ENCODE measurements at places on chromosomes 3 and 15.

DNA sequence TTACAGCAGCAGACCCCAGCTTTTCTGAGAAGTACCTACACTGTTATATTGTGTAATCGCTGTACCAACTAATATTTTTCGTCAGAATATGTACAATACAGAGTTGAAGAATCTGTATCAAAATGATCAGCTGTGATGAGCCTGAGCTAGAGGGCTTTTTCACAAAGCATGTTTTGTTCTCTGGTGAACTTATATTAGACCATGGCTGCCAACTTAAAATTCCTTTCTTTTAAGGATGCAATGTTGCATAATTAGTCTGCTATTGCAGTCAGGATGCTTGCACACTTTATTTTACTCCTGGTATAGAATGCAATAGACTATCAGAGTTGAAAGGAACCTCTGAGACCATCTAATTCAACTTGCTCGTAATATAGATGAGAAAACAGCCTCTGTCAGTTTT, 127.8 kb downstream of the RBMS3 start:
- no peak for DNase-seq

DNA sequence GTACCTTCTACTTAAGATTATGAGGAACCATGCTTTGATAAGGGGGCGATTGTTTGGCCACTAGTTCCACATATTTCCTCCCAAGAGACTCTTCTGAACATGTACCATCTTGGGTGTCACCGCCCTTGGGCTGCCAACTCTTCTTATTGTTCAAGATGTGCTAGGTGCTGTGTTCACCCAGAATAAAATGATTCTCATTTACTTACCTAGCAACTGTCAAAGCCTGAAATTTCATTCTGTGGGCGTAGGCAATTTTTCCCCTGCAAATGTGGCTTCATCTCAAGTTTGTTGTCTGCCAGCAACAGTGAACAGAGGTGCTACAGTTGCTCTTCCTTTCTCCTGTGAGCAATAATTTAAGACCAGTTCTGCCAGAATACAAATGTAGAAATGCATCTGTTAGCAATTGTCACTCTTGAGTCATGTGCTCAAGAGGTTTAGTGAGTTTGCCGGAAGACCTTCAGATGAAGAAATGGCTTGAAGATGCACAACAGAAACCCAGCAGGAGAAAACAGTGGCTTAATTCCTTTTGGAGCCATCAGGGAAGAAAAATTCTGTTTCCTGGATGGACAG, 41.3 kb upstream of the RARB start:
- no peak for DNase-seq

GRCh38 chr15:92803852-92804609, 96.1 kb upstream of the CHD2 start:
- peak; percentile 72 for DNase-seq

DNA sequence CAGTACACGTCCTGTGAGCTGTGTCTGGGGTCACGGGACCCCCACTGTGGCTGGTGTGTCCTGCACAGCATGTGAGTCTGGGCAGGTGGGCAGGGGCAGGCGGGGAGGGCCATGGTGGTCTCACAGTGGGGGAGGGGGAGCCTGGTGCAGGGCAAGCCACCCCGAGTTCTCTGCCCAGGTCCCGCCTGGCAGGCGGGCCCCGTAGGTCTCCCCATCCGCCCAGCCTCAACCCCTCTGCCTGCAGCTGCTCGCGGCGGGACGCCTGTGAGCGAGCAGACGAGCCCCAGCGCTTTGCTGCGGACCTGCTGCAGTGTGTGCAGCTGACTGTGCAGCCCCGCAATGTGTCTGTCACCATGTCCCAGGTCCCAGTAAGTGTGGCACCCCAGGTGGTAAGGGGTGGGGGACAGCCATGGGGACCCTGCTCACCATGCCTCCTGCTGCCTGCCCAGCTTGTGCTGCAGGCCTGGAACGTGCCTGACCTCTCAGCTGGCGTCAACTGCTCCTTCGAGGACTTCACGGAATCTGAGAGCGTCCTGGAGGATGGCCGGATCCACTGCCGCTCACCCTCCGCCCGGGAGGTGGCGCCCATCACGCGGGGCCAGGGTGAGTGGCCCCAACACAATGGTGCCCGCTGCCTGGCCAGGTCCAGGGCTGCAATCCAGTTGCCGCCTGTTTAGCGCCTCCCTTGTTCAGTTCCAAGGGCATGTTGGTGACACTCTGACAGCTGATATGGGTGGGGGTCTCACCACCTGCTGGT, 21.9 kb downstream of the PLXNA1 start:
- no peak for DNase-seq

GRCh38 chr3:177282119-177282655, 84.9 kb upstream of the TBL1XR1 start:
- DNase-seq = no peak

DNA sequence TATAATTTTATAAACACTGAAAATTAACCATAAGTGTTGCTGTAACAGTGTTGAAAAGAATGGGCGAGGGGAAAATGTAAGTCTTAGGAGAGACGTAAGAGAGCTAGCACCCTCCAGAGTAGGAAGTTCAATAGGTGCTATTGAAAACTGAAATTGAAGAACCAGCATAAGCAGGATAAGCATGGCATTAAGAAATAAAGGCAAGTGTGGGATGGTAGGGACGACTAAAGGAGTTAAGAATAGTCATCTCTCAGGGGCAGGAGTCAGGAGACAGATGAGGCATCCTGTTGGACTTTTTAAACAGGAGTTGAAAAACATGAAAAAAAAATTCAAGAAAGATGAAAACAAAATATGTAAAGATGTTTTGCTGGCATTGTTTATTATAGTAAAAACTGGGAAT, 43.5 kb downstream of the ABHD2 start:
- DNase-seq = no peak

DNA sequence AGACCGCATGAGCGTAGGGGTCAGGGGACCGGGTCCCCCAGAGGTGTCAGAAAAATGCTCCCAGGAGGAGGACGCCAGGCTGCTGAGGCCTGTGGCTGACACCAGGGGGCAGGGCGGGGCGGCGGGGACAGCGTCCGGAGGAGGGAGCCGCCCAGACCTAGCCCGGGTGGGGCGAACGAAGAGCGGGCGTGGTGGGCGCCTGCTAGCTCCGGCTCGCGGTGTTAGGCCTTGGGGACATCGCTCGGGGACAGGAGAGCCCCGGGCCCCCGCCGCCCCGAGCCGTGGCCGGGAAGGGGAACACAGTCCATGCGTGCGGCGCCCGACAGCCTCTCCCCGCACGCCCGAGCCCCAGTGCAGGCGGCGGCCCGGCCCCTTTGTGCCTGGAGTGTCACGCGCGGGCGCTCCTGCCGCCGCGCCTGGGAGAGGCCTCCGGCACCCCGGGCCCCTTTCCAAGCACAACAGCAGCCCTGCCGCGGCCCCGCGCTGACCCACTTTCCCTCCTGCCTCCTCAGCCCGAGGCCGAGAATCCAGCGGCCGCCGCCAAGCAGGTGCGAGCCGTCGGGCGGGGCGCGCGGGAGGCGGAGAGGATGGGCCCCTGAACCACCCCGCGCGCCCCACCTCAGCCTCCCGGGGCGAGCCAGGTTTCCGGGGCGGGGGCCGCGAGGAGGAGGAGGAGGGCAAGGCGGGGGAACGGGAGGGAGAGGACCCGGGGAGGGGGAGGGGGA, 111.0 kb upstream of the KLF13 start:
- peak; percentile 82 for DNase-seq

GRCh38 chr3:52392216-52392930, 52.5 kb downstream of the SEMA3G start:
- no peak for DNase-seq

DNA sequence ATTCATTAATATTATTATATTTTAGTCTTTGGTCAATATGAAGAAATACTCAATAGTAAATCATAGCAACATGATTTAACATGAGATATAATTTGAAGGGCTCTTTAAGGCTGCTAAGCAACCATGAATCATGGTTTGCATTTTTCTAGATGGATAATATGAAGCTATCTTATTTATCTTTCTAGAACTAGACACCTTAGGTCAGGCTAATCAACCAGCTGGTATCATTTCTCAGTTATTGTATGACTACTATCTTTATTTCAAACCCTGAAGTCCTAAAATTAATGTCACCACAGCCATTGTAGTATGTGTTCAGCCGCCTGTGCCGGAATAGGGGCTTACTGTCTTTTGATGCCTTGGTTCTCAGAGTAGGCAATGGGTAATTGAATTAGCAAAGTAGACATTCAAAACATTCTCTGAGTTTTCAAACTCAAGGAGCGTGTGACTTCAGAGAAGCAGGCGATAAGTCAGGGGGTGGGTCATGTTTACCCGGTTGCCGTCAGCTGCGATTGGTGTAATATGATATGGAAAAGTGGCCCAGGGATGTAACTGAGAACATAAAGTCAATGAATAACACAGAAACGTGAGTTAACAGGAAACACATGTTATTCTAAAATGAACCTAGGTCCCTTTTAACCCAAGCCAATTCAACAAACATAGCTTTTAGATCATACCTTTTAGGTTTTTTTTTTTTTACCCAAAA, 93.4 kb upstream of the CTDSPL start:
- DNase-seq = no peak

DNA sequence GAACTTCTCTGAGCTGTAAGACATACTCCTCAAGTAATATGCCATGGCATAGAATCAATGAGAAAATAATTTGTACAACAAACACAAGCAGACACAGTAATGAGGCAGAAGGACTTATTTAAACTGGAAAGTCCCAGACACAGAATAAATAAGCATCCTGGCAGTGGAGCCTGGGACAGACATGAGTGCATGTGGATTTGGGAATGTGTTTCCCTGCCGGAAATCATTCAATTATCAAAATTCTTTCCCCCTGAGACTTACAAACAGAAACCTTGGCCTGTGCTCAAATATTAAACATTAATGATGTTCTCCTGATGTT, 520.1 kb downstream of the ROBO1 start:
- no peak for DNase-seq

- DNase-seq = no peak
These were observed 31.6 kb downstream of the DNAJB8 start for GRCh38 chr3:128435058-128435457.

DNA sequence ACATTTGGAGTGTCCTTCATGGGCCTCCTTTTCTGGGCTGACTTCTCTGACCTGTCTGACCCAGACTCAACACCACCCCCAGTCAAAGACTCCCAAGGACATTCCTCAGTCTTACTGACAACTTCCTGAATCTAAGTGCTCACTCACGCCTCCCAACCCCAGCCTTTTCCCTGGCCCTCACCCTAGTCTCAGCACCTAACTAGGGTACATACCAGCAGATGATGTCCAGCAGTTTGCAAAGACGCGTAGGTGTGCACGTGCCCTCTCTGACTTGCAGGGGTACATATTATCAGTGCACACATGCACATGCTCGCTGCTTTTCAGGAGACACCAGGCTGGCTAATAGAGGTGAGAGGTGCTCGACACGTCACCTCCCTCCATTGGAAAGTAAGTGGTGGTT, 38.7 kb upstream of the SLCO2A1 start:
- DNase-seq = no peak

DNA sequence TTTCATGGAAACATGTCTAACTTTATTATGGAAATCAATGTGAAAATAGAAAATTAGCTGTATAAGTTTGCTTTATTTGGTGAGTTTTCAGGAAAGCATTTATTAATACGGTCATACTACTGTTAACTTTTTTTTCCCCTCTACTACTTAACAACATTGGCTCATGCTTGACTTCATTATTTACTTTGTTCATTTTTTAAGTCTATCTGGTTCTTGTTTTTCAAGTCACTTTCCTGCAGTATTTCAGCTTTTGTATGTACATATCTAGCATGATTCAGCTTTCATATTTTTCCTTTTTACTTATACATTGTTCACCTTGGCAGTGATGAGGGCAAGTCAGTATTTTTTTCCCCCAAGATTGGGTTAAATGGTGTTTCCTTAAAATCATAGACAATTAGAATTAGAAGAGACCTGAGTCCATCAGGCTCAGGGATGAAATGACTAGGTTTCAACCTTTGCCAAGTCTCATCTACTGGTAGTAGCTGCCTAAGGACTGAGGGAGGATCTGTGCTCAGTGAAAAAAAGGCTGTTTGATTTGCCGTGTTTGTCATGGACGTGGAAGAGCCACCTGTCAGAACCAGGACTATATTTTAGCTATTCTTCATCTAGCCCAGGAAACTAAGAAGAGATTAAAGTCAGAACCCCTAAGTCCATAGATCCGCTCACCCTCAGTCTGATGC, 15.4 kb downstream of the TMOD3 start:
- no peak for DNase-seq

- DNase-seq = no peak
These were observed 525.1 kb upstream of the GOLIM4 start for GRCh38 chr3:168620854-168621253.

- DNase-seq = no peak
These were observed 58.9 kb downstream of the ATG7 start for GRCh38 chr3:11331101-11331500.

GRCh38 chr3:114442246-114442645, 148.4 kb downstream of the TIGIT start:
- DNase-seq = no peak

- no peak for DNase-seq
These were observed 110.6 kb upstream of the DCBLD2 start for GRCh38 chr3:99012051-99012450.

- DNase-seq = no peak
These were observed 60.7 kb downstream of the CFAP20DC start for GRCh38 chr3:58989163-58989562.

- DNase-seq = no peak
These were observed 32.8 kb downstream of the PLSCR1 start for GRCh38 chr3:146511402-146512134.

DNA sequence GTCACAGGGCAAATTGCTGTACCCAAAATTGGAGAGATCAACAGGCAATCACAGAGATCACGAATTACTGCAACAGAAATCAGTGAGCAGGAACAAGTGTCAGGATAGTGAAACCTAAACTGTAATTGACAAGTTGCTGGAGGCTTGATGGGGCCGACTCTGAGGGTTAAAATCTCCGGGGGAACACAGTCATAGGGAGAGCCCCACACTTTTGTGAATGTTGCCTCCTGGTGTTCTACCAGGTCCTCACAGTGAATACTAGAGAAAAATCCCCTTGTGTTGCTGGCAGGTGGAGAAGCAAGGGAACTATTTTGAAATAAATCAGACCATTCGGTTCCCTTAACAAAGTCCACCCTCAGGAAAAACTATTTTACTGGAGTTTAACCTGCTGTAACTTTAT, 697.5 kb upstream of the CBLB start:
- DNase-seq = no peak

GRCh38 chr3:67599821-67600220, 54.6 kb downstream of the SUCLG2 start:
- no peak for DNase-seq

- no peak for DNase-seq
These were observed 312.1 kb upstream of the ROBO1 start for GRCh38 chr3:80079886-80080285.

DNA sequence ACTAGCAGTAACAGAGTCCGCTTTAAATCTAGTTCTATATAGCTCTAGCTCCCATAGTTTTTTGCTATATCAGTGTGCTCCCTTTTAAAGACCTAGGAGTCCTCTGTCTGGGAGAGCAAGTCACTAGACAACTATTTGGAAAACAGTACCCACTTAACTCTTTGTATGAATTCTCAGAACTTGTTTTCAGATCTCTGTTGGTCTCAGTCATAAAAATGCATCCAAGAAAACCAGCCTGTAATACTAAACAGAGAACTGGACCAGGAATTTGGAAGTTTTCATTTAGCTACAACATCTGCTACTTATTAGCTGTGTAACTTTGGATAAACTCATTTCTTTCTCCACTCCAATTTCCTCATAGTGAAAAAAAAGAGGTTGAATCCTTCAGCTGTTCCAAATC, 56.9 kb upstream of the C3orf49 start:
- no peak for DNase-seq
